B cell (primary cell): ENCODE measurements at places on chromosomes 6 and 20.

- H3K27ac ChIP-seq = no peak overlapping the region
- H3K4me1 ChIP-seq = no peaks in the 10 kb centered on the region
- no peak overlapping the region for H3K4me3 ChIP-seq
- DNase-seq = no peak
- H3K27me3 ChIP-seq = no peaks in the 10 kb centered on the region
Measured at GRCh38 chr6:4728436-4728769, 47.8 kb upstream of the CDYL start.

GRCh38 chr6:104987218-104987617 lies 30.3 kb downstream of the LIN28B start:
- no peaks in the 10 kb centered on the region for H3K4me1 ChIP-seq
- H3K27ac ChIP-seq = no peak overlapping the region
- H3K27me3 ChIP-seq = peaks cover 2% of the 10 kb centered on the region
- DNase-seq = no peak

- H3K4me3 ChIP-seq = peak within 1 kb of the TSS; percentile 11
- no peaks in the 10 kb centered on the region for H3K36me3 ChIP-seq
- no peak within 1 kb of the TSS for H3K27ac ChIP-seq
- H3K27me3 ChIP-seq = peaks cover 38% of the 10 kb centered on the region
Measured at GRCh38 chr6:46491201-46491627, at the start of gene RCAN2. RCAN2 (minus strand) TSS chr6:46491449.

DNA sequence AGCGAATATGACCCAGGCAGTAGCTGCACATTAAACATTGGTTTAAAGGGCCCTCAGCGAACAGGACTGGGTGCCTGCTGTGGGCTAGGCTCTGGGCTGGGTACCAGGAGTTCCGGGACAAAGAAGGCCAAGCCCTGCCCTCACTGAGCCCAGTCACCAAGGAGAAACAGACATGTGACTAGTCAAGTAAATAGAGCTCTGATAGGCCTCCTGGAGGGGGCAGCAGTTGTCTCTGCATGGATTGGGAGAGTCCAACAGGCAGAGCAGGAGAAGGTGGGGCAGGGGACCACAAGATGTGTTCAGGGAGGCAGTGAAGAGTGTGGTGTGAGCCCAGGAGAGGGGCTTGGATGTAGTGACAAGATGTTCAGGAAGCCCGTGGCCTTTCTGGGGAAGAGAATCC lies 3.1 kb downstream of the HM13 start:
- no peak for DNase-seq
- no peak overlapping the region for H3K27ac ChIP-seq
- peaks cover 9% of the 10 kb centered on the region for H3K36me3 ChIP-seq
- no peak overlapping the region for H3K4me3 ChIP-seq
- no peaks in the 10 kb centered on the region for H3K27me3 ChIP-seq
- H3K4me1 ChIP-seq = peaks cover 35% of the 10 kb centered on the region

DNA sequence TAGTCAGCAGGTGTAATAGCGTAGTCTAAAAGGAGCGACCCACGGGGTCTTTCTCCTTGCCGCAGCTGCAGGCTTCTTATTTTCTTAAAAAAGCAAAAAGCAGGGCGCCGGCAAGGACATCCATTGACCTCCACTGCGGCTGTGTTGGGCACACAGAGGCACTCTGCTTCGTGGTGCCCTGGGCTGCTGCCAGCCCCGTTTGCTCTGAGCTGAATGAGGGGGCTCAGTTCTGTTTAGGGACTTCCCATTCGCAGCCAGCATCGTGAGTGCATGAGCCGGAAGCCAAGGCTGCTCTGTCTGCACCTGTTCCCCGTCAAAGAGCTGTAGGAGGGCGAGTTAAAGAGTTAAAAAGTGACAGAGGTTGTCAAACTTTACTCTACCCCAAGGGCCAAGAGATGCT lies 1.7 kb upstream of the SLC22A2 start:
- no peaks in the 10 kb centered on the region for H3K27me3 ChIP-seq
- no peak for DNase-seq
- H3K36me3 ChIP-seq = no peaks in the 10 kb centered on the region
- no peak overlapping the region for H3K27ac ChIP-seq
- H3K4me3 ChIP-seq = no peak overlapping the region

- no peak for DNase-seq
- H3K27ac ChIP-seq = no peak overlapping the region
Measured at GRCh38 chr20:24918579-24919566, 30.2 kb upstream of the CST7 start.

DNA sequence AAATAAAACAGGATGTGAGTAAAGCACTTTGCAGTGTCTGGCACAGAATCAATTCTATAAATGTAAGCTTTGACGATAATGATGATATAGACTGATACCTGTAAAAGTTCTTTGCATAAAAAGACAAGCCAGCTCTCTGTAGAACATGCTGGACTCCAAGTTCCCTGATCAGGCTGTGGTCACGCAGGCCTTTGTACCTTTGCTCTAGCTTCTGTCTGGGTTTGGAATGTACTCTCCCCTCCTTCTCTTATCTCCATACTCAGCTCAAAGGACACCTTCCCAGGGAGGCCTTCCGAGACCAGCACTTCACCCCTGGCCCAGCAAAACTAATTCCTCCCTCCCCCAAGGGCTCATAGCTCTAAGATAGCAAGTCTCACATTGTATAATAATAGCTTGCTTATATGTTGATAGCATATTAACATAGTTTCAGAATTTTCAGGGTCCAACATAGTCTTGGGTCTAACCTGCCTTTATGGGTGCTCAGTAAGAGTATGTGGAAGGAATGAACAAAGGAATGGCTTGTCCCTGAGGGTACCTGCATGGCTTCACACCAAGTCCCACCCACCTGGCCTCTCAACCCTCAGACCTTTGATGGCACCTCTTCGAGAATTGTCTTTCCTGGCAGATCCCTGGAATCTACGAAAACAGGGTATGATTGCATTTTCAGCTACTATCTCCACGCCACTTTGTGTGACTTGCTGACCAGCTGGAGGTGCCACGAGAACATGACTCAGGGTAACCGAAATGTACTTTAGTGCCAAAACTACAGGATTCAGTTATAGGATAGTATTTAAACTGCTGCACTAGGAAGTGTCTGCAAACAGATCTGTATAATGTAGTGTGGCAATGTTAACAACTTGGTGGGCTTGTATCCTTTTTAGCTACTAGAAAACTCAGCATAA lies 41.7 kb upstream of the PIM1 start:
- no peak overlapping the region for H3K4me3 ChIP-seq
- no peaks in the 10 kb centered on the region for H3K27me3 ChIP-seq
- no peaks in the 10 kb centered on the region for H3K4me1 ChIP-seq

GRCh38 chr20:24953209-24953575 lies 4.1 kb downstream of the CST7 start:
- DNase-seq = no peak
- no peak overlapping the region for H3K4me3 ChIP-seq
- H3K27ac ChIP-seq = no peak overlapping the region
- H3K4me1 ChIP-seq = peaks cover 5% of the 10 kb centered on the region

GRCh38 chr6:169252505-169253189 lies 999 bp downstream of the THBS2 start:
- no peak overlapping the region for H3K4me3 ChIP-seq
- peaks cover 45% of the 10 kb centered on the region for H3K27me3 ChIP-seq
- no peak for DNase-seq
- H3K27ac ChIP-seq = no peak overlapping the region
- H3K36me3 ChIP-seq = no peaks in the 10 kb centered on the region

- DNase-seq = no peak
- H3K4me1 ChIP-seq = no peaks in the 10 kb centered on the region
- H3K27ac ChIP-seq = no peak overlapping the region
- H3K36me3 ChIP-seq = no peaks in the 10 kb centered on the region
Measured at GRCh38 chr20:58161192-58161591, 67.3 kb downstream of the ANKRD60 start.

DNA sequence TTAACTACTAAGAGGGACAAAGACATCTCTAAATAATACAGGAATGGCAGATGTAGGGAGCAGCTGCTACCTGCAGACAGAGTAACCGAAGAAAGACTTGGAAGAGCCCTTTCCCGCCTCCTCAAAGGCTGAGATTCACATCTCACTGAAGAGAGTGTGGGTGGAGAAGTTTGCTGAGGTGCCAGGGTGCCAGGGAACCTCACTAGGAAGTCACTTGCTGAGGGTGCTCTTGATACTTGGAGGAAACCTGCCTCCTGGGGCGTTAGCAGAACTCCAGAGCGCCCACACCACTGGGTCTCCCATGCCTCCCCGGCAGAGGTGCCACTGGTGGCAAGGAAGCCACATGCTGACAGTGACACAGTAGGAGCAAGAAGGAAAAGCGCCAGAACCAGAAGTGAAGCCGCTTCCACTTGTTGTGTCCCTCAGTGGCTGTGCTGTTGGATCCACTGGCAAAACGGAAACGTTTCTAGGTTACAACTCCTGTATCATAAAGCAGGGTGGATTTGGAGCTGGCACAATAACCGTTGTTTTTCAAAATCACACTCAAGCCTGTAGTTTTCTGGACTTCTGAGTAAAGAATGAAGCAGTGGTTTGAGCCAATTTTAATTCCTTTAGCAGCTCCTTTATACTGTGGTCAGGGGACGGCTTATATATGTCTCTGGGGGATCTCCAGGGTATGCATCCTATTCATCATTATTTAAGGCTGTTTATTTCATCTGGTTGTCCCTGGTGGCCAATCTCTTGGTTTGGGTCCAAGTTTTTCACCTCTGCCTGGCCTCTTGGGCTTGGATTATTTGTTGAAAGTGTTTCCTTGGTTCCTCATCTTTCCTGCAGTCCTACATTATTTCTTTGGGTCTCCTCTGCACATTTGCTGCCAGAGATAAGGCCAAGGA lies 64.5 kb downstream of the CDC5L start:
- H3K27me3 ChIP-seq = no peaks in the 10 kb centered on the region
- H3K4me3 ChIP-seq = no peak overlapping the region
- H3K36me3 ChIP-seq = peaks cover 22% of the 10 kb centered on the region
- H3K4me1 ChIP-seq = no peaks in the 10 kb centered on the region
- no peak overlapping the region for H3K27ac ChIP-seq
- DNase-seq = no peak

GRCh38 chr6:119539066-119539746 lies 189.6 kb upstream of the MAN1A1 start:
- no peaks in the 10 kb centered on the region for H3K27me3 ChIP-seq
- no peak for DNase-seq
- no peak overlapping the region for H3K27ac ChIP-seq

DNA sequence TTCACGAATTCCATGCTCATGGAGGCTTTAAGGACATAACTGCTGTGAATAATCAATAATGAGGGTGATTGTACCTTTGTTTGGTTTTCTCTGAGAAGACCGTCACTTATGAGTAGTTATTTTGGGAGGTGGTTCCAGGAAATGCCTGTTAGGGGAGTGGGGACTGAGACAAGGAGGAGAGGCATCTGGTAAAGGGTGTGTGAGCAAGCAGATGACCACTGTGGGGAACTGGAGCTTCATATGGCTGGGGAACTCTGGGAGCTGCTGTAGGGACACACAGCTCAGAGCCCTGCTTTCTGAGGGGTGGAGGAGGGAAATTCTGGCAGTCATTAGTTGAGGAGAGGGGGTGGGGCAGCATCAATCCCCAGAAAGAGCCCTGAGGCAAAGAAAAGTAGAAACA lies 71.3 kb upstream of the TINAG start:
- H3K36me3 ChIP-seq = no peaks in the 10 kb centered on the region
- H3K27ac ChIP-seq = no peak overlapping the region
- no peaks in the 10 kb centered on the region for H3K4me1 ChIP-seq
- no peaks in the 10 kb centered on the region for H3K27me3 ChIP-seq

- no peak overlapping the region for H3K4me3 ChIP-seq
- H3K36me3 ChIP-seq = no peaks in the 10 kb centered on the region
- DNase-seq = no peak
- H3K27ac ChIP-seq = no peak overlapping the region
- no peaks in the 10 kb centered on the region for H3K4me1 ChIP-seq
Measured at GRCh38 chr20:44692932-44693480, 22.2 kb upstream of the CCN5 start.

- no peaks in the 10 kb centered on the region for H3K27me3 ChIP-seq
- H3K4me3 ChIP-seq = peak overlapping the region; percentile 25
- peak overlapping the region; percentile 99 for H3K27ac ChIP-seq
- H3K36me3 ChIP-seq = no peaks in the 10 kb centered on the region
- peak; percentile 96 for DNase-seq
- H3K4me1 ChIP-seq = peaks cover 54% of the 10 kb centered on the region
Measured at GRCh38 chr6:33029328-33030184, 20.2 kb upstream of the HLA-DOA start.

DNA sequence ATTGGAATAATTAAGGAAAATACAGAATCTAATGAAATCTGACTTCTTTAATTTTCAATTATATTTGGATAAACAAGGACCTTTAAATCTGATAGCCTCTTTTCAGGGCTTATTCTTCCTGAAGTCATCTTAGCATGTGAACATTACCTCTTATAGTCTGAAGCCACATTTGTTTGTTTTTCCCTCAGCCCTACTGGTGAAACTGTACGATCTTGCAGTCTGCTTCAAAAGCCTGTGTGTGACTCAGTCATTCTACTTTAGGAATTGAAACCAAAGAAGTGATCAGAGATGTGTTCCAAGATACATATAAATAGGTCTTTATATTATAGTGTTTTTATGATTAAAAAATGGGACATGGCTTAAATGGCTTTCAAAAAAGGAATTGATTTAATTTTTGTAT lies 67.5 kb downstream of the MACROD2 start:
- no peaks in the 10 kb centered on the region for H3K36me3 ChIP-seq
- H3K4me1 ChIP-seq = no peaks in the 10 kb centered on the region
- H3K27me3 ChIP-seq = no peaks in the 10 kb centered on the region
- DNase-seq = no peak

DNA sequence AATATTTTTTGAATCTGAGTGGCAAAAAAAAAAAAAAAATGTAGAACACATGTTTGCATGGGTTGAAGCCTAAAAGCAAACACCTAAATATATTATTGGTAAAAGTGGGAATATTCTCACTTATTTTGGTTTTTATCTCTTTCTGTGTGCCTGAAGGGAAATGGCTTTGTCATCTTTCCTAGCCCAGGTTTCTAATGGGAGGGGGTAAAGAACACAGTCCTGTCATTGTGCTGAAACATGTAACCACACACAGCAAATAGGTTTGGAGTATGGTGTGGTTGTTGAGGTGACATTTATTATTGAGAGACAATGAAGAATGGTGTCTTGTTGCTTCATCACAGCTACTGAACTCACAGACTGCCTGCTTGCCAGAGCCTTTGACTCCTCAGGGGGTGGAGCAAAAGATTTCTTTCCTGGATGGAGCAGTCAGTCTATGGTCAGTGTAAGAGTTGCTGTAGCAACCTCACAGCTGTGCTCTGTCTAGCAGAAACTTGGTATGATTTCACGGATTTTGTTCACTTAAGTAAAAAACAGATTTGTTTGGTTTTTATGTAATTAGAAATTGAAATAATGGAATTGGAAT lies 70.2 kb downstream of the CEP57L1 start:
- H3K27ac ChIP-seq = no peak overlapping the region

- no peaks in the 10 kb centered on the region for H3K27me3 ChIP-seq
- H3K36me3 ChIP-seq = no peaks in the 10 kb centered on the region
- H3K27ac ChIP-seq = no peak overlapping the region
- no peaks in the 10 kb centered on the region for H3K4me1 ChIP-seq
Measured at GRCh38 chr20:43863330-43863729, 51.3 kb upstream of the TOX2 start.

GRCh38 chr20:41798930-41799502 lies 180.8 kb upstream of the CHD6 start:
- H3K4me3 ChIP-seq = no peak overlapping the region
- no peak for DNase-seq
- H3K27ac ChIP-seq = no peak overlapping the region
- H3K36me3 ChIP-seq = no peaks in the 10 kb centered on the region
- H3K4me1 ChIP-seq = no peaks in the 10 kb centered on the region
- H3K27me3 ChIP-seq = no peaks in the 10 kb centered on the region

GRCh38 chr6:47342824-47343223 lies 33.1 kb upstream of the TNFRSF21 start:
- no peaks in the 10 kb centered on the region for H3K36me3 ChIP-seq
- DNase-seq = no peak
- H3K4me1 ChIP-seq = no peaks in the 10 kb centered on the region
- no peaks in the 10 kb centered on the region for H3K27me3 ChIP-seq
- H3K27ac ChIP-seq = no peak overlapping the region
- no peak overlapping the region for H3K4me3 ChIP-seq

GRCh38 chr6:30453508-30454116 lies 35.7 kb upstream of the HLA-E start:
- DNase-seq = peak; percentile 88
- H3K4me3 ChIP-seq = no peak overlapping the region
- no peak overlapping the region for H3K27ac ChIP-seq
- H3K27me3 ChIP-seq = peaks cover 68% of the 10 kb centered on the region
